Left lung (tissue), 14 donors: ENCODE measurements at places on chromosomes 3 and 15.

GRCh38 chr3:147246906-147247305 is 159.4 kb downstream of the ZIC4 start:
- DNase-seq = no peak

GRCh38 chr15:52031556-52031955 is 12.5 kb downstream of the MAPK6 start:
- no peak for DNase-seq

GRCh38 chr3:115071166-115071565 is 75.9 kb downstream of the ZBTB20 start:
- DNase-seq = no peak

DNA sequence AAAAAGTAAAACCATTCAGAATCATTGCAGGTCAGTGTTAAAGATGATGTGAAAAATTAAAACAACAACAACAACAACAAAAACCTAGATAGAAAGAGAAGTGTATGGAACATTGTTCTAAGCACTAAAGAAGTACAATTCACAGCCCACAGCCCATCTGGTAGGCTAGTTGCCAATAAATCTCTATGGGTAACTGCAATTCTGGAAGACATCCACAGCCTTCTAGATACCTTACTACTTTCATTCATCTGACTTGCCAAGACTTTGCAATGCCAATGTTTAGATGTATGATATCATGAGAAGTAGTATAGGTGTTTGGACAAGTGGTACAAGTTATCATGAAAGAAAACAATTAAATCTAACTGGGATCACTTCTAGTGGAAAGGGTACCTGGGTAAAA is 198.6 kb downstream of the VGLL3 start:
- DNase-seq = no peak

- DNase-seq = no peak
Measured at GRCh38 chr15:44261007-44261706, 27.4 kb upstream of the GOLM2 start.

GRCh38 chr15:35427091-35427490 is 118.9 kb downstream of the DPH6 start:
- no peak for DNase-seq

GRCh38 chr3:187213616-187214015 is 16.3 kb downstream of the RTP1 start:
- DNase-seq = no peak

- no peak for DNase-seq
Measured at GRCh38 chr3:153093629-153094028, 68.4 kb upstream of the RAP2B start.

DNA sequence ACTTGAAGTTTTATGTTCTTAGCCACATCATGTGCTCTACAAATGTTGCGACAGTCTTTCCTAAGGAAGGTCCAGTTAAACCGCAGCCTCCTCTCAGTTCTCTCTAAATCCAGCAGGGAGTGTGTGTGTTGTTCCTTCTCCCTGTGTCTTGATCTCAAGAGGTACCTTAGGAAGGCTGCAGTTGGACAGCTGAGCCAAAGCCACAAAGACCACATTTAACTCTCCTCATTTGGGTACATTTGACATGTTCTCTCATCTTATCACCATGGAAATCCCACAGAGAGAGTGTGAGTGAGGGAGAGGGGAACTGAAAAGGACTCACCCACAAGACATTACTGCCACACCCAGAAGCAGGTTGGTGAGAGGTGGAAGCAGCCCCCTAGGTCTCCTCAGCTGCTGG is 79.5 kb downstream of the CD200R1L start:
- no peak for DNase-seq

DNA sequence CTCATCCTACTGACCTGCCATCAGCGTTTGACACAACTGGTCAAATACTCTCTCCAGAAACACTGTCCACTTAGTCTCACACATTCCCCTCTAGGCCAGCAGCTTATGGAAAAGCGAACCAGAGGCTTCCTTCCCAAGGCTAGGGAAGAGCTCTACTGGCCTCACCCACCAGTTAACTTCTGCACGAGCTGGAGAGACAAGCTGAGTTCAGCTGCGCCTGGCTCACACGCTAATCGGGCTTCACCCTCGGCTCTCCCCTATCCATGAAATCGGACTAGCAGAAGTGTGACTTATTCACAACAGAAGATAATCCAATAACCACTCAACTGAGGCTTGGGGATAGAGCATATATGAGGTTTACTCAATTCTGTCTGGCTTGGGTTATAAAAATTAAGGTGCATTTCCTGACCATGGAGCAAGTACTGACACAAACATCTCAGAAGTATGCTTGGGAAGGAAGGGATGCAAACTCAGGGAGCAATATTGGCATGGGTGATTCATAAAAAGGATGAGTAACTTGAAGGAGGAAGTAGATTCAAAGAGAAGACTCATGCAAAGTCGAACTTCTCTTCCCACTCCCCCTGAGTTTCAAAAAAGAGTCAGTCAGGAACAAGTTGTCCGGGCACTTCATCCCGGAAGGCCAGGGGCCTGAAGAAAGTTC is 73.1 kb downstream of the XXYLT1 start:
- no peak for DNase-seq
